Left forelimb (tissue), 1 donor: ENCODE measurements at places on chromosomes 11 and 22.
A peak's percentile ranks its signal among the peaks of the same experiment; 100 is the strongest.

DNA sequence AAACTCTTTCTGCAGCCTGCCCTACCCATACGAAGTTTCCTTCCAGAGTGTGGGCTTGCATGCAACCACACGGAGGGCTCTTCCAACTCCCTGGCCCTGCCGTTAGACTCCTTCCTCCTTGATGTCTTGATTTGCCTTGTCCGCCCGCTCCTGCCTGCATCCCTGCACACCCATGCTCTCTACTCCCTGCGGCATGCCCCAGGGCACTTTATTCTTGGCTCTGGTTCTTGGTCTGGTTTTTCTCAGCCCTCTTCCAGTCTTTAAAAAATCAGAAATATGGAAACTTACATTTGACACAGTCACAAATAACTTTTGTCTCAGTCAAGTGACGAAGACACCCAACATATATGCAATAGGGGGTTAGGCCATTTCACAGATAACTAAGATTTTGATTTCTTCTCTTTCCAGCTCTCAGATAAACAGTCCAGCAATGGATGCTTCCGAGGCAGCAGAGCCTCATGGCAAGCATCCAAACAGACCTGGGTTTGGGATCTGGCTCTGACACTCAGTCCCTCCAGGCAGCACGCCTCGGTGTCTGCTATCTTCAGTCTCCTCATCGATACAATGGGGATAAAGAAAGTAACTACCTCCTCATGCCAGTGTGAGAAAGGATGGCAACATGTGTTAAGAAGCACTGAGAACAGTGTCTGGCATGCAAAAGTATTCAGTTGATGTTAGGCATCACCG lies 15.7 kb upstream of the OPCML start:
- no peak for DNase-seq

- DNase-seq, result no peak
These were observed 95.6 kb downstream of the ZBTB16 start for GRCh38 chr11:114155116-114155515.

- no peak for DNase-seq
These were observed 35.5 kb upstream of the CD82 start for GRCh38 chr11:44529895-44530412.

- DNase-seq, result no peak
These were observed 5.4 kb downstream of the MTFP1 start for GRCh38 chr22:30430933-30431332.

DNA sequence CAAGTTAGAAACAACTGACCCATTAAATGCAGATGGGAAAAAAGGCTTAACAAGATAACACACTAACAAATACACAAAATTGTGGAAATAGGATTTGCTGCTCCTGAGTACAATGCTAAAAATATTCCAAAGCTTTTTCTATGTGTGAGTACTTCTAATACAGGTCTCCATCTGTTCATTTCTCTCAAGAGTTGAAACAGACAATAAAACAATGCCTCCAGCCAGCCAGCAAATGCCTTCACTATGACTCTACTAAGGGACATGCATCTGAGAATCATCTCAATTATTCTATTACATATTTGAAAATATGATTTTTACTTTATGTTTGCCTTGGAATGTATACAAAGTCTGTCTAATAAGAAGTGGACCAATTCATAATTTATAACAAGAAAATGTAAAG lies 119.0 kb downstream of the CADM1 start:
- no peak for DNase-seq

GRCh38 chr11:102669664-102670063 lies 35.9 kb downstream of the MMP27 start:
- no peak for DNase-seq

DNA sequence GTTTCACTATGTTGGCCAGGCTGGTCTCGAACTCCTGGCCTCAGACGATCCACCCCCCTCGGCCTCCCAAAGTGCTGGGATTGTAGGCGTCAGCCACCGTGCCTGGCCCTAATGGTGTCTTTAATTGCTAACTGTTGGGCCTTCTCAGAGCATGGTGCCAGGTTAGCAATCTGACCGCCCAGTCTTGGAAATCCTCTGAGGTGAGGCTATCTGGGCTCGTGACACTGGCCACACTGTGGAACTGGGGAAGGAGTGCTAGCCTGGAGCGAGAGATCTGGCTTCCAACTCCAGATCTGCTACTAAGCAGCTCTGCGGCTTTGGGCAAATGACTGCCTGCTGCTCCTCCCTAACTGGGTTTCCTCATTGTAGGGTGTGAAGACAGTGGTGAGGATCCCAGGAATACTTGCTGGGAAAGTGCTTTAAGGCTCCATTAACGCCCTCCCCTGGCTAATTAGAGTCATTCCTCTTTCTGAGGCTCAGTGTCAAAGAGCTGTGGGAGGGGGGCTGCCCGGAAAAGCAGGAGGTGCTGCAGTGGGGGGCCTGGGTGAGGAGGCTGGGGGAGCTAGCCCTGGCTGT lies 35.4 kb downstream of the CHRDL2 start:
- DNase-seq, result no peak

- peak; percentile 74 for DNase-seq
These were observed 762 bp upstream of the CCDC134 start for GRCh38 chr22:41799486-41800347.

- DNase-seq, result no peak
These were observed 6.6 kb downstream of the CERK start for GRCh38 chr22:46731246-46732040.

DNA sequence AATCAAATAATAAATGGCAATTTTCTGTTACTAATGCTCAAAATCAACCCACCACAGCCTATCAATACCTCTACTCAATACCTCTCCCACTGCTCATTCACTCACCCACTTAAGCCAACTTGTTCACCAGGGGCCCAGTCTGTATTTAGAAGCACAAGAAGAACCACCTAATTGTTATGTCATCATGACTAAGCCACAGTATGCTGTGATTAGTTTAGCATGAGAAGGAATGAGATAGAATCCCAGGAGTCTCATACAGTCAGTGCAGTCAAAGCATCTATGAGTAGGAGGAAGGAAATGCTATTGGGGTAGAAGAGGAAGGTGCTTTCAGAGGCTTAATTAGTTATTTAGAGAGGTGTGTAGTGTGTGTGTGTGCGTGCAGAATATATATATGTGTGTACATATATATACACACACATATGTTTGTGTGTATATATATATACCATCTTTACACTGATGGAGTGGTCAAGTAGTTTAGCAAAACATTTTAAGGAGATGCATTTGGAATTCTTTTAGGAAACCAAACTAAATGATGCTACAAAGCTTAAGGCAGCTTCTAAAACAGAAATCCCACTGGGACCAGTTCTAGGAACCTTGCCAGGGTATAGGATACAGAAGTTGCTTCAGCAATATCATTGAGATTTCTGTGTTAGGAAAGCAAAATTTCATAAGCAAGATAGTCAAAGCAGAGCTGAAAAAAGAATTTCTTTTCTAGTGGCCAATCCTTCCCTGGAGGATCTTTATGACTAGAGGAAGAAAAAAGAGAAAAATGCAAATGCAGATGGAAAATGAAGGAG lies 27.5 kb downstream of the KCNA4 start:
- no peak for DNase-seq

DNA sequence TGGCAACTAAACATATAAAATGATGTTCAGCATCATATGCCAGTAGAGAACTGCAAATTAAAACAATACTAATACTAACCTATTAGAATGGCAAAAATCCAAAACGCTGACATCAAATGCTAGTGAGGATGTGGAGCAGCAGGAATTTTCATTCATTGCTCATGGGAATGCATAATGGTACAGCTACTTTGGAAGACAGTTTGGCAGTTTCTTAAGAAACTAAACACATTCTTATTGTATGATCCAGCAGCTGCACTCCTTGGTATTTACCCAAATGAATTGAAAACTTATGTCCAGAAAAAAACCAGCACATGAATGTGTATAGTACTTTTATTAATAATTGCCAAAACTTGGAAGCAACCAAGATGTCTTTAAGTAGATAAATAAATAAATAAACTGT lies 258.0 kb downstream of the TENM4 start:
- no peak for DNase-seq

- DNase-seq, result no peak
These were observed 94.9 kb downstream of the DBX1 start for GRCh38 chr11:20065406-20065805.

- no peak for DNase-seq
These were observed 61.6 kb downstream of the DYNC2H1 start for GRCh38 chr11:103170865-103171264.

- DNase-seq, result no peak
These were observed 37.4 kb downstream of the CTNND1 start for GRCh38 chr11:57798905-57799559.

- DNase-seq, result no peak
These were observed 107.3 kb upstream of the HSD17B12 start for GRCh38 chr11:43573233-43573632.

GRCh38 chr22:23263651-23264555 lies 83.6 kb downstream of the BCR start:
- DNase-seq, result no peak

DNA sequence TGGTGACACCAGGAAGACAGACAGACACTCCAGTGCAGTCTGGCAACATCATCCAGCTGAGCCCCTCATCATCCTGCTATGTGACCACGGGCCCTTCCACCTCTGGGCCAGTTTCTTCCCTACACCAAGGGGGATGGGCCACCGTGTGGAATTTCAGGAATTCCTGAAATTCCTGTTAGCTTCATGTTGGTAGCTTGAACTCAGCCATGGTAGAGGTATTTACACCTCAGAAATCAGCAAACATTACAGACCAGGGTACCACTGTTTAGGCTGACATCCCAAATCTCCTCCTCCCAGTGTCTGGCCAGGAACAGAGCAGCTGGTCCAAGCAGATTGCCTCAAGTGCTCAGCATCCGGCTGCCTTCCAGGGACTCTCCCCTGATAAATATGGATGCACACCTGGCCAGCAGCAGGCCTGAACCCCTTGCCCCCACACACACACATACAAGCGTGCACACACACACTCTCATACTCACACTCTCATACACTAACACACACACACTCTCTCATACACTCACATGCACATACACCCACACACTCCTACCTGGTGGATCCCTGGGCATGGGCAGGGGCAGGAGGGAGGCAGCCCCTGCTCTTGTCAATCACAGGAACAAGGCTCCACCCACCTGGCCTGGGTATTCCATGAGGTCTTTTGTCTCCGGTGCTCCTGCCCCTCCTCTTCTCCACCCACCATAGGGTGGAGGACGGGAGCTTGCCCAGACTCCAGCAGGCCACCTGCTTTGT lies 85.2 kb downstream of the BUD13 start:
- DNase-seq, result no peak

- no peak for DNase-seq
These were observed 26.6 kb downstream of the RAB30 start for GRCh38 chr11:83044958-83045712.

DNA sequence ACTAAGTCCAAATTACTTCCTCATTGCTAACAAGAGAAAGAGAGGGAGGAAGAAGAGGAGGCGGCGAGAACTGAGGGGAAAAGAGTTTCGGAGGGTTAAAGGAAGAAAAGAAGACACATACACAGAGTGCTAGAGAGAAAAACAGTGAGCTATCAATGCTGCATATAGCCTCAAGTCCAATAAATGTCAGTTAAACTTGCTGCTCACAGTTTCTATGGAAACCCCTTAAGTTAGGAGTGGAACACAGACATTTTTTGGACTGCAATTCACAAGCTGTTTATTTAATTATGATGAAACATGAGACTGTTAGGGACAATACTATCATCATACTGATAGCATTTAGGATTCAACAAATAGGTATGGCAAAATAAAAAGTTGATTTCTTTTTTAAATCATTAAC lies 1320.4 kb downstream of the LRRC4C start:
- no peak for DNase-seq

DNA sequence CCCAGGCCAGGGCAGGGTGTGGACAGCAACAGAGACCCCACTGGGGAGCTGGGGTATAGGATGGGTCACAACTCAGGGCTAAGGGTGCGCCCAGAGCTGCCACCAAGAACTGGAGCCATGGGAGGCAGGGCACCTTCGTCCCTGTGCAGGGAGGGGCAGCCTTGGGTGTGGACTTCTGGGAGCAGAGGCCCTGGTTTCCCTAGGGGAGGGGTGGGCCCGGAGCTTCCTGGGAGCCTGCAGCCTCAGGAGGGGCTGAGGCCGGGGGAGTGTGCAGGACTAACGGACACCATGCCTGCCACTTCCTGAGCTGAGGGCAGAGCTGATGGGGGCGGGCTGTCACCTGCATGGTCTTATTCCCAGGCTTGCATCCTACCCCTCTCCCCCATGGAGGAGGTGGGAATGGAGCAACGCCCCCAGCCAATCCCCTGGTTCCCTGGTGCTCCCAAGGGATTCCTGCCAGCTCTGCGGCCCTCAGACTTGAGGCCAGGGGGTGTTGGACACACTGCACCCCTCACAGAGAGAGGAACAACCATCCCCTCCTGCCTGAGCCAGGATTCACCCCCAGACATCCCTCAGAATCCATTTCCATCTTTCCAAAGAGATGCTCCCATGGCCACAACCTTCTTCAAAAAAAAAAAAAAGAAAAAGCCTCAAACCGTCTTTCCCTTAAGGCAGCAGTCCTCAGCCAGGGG lies 225.7 kb downstream of the CTTN start:
- no peak for DNase-seq

DNA sequence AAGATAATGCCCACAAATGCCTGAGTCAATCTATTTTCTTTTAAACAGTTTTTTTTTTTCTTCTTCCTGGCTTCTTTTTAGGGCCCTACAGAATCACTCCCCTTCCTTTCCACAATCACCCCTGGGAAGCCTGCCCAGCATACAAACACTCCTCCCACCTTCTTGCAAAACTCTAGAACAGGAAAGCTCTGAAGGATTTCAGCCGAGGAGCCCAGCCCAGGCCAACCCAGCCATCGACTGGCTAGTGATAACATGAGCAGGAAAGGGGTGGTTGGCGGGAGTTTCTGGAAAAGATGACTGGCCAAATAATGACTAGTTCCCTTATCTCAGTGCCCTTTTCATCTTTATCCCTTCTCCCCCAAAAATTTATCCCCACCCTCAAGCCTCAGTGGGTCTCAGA lies 68.2 kb downstream of the USP35 start:
- DNase-seq, result no peak

DNA sequence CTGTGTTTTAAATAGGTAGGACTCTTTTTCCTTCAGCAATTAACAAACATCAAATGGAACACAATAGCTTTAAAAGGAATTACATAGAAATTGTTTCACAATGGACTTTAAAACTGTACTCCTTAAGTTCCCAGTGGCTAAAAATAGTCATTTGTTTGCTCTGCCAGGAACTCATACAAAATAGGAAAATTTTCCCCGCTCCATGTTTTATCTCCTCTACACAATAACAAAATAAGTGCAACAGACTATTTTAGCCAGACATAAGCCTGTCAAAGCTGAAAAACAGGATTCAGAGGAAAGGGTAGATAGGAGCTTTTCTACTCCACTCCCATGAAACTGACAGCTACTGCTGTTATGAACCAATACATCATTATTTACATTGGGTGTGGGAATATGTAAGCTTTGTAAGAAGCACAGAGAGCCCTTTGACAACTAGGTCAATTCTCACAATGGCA lies 90.1 kb downstream of the STK33 start:
- DNase-seq, result no peak
